Activated naive CD8-positive, alpha-beta T cell treated with anti-CD3 and anti-CD28 coated beads for 36 hours (primary cell): ENCODE measurements at places on chromosomes 4 and X.

DNA sequence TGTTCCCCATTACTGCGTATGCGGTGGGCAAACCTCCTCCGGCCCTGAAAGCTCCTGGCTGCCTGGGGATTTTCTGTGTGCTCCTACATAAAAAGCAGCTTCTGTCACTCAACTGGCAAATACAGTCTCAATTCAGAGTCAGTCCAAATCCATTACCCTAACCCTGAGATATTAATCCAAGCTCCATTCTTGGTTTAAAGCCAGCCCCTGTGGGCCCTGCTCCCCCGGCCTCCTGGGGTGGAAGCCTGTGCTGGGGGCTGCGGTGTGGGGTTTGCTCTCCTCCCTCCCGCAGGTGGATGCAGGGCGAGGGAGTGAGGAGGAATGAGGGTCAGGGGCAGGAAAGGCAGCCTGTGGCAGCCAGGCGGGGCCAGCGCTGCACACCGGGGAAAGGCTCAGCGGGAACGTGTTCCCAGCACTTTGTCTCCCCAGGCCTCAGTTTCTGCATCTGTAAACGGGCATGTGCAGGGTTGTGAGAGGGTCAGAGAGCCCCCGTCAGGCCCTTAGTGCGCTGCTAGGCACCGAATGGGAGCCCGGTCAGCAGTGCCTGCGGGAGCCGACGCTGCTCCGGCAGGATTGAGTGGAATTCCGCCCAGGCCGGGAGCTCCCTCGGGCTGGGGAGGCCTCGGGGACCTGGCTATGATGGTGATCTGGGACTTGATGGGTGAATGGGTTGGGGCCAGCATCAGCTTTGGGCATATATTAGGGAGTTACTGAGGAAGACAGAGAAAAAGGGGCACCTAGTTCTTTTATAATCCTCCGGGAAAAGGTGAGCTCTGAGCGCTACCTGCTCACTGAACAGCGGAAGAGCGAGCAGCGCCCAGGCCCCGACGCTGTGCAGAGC is 6.3 kb upstream of the RGS12 start:
- DNase-seq = no peak

- DNase-seq = no peak
Observed at GRCh38 chrX:39950018-39950688, 147.6 kb downstream of the BCOR start.

GRCh38 chr4:36241771-36242170 is 2.5 kb downstream of the ARAP2 start:
- DNase-seq = no peak

- DNase-seq = no peak
Observed at GRCh38 chr4:108950158-108950915, 187.5 kb upstream of the ETNPPL start.

DNA sequence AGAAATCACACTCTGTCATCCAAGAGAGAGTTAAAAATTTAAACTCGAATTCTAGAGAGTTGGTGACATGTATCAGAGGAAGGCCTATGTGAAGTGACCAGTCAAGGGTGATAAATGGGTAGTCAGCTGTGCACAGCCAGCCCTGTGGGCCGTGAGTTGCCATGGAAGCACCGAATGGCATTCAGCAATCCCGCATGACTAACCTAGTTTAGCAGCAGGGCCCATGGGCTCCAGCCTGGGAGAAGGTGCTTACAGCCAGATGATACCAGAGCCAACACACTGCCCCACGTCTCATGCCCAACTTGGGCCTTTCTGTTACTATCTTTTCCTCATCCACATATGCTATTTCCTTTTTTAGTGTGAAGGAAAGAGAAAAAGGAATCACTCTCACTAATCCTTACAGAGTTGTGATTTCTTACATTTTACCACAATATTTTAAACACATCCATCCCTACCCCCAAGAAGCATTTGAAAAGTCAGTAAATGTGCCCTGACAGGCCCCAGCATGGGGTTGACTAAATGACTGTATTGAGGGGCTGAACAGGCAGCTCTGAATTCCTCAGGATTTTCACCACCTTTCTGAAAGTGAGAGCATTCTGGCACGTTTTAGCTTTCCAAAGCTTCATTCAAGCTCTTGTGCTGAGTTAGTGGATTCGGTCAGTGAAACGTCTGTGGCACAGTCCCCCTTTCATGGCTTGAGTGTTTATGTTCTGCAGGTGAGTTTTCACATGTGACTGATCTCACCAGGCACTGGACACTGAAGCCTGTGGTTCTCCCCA is 104.2 kb downstream of the AFF1 start:
- DNase-seq = no peak

DNA sequence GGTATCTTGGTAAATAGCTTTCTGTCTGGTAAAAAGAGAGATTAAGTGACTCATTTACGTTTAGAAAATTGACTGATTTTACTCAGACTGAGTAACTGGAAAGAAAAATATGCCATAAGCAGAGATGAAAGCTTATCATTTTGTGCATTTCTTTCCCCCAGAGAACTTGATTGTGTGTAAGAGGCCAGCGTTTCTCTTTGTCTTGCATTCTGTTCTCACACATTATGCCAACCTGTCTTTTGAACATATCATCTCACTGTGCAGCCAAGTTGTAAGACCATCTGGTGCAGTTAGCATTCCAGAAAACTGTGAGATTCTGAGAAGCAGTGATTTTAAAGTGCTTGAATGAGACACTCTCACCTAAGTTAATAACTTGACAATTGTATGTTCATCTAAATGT is 651.3 kb downstream of the TECRL start:
- DNase-seq = no peak

DNA sequence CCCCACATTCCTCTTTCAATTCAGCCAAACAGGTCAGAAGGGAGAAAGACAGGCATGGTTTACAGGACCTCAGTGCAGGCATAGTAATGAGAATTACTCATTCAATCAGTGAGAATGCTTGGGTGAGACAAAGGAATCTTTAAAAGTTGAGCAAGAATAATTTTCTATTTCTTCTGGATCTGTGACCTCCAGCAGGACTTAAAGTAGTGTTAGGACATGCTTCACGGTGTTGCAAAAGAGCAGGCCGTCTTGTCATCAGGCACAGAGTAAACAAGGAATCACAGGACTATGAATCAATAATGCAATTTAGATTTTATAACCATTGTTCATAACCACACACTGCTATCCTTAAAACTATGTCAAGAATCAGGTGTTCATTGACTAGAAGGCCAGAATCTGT is 130.6 kb upstream of the GLRA2 start:
- no peak for DNase-seq

- DNase-seq = no peak
Observed at GRCh38 chr4:26490111-26490959, at the start of gene CCKAR. Gene CCKAR, minus strand, starts transcription at chr4:26490484. Its CDS starts 217 bp downstream, at chr4:26490267.

GRCh38 chr4:140071806-140072205 is 82.2 kb downstream of the MAML3 start:
- peak; percentile 77 for DNase-seq

DNA sequence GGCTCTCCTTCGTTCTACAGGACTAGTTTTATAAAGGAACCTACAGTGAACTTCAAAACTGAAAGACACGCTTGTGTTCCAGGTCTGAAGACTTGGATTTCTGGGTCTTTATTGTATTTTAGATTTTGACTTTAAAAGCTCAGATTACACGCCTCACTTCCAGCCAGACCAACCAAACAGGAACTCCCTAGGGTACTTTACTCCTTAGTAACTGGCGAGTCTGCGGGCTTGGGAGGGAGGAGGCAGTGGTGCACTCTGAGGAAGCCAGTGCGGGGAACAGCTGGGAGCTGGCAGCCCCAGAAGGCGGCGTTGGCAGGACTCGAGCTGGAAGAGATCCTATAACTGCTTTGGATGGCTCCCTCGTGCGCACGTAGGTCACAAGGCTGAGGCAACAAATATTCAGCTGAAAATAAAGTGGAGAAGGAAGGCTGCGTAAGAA is 391 bp upstream of the PHKA1 start:
- DNase-seq = peak; percentile 4

DNA sequence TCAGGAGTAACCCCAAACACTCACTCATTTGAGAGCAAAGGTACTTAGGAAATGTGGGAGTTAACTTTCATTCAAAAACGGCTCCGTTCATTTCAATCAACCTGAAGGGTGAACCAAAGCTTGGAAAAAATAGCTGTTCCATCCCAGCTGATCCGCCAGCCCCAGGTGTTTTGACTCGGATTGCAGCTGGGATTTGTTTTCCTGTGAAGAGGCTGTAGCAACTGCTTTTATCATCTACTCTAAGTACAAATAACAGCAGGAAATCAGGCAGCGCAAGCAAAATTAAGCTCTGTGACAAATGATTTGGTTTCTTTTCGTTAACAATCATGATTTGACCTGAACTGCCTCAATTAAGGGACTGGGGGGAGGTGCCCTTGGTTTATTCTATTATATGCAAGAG is 154.7 kb downstream of the BEND2 start:
- no peak for DNase-seq

- no peak for DNase-seq
Observed at GRCh38 chr4:43274376-43274775, 381.9 kb downstream of the GRXCR1 start.

- DNase-seq = no peak
Observed at GRCh38 chrX:41022566-41022965, 62.7 kb upstream of the USP9X start.

- no peak for DNase-seq
Observed at GRCh38 chrX:51459125-51459524, 37.3 kb downstream of the NUDT11 start.

DNA sequence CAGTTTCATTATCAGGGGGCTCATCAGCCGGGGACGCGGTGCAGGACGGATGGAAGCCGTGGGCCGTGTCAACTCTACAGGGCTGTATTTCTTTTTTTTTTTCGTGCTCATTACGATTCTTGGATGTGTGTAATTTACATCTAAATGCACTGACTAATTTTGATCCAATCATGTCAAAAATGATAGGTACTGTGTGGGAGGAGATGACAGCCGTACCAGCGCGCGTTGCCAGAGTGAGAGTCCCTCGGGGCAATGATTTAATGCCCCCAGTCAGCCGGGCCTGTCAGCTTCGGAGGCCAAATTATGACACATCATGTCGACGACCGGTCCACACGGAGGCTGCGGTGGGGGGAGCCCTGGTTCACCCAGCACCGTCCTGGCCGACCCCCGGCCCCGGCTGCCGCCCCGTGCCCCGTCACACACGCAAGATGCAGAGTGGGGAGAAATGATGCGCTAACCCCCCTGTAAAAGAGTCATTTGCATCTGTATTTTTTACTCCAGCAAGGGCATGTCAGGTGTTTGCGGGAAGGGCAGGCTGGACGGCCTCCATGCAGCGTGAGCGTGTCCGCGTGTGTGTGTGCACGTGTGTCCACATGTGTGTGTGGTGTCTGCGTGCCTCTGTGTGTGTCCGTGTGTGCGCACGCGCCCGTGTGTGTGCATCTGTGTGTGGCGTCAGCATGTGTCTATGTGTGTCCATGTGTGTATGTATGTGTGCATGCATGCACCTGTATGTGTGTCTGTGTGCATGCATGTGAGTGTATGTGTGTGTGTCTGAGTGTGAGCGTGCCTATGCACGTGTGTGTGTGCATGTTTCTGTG is 74.3 kb upstream of the PPP2R3B start:
- no peak for DNase-seq

GRCh38 chr4:178672512-178672911 is 1230.3 kb upstream of the AGA start:
- DNase-seq = no peak
